ENCODE measurements at places on chromosomes 11 and 22.

GRCh38 chr11:133078012-133078411, 454.3 kb downstream of the OPCML start:
- no peak for DNase-seq

DNA sequence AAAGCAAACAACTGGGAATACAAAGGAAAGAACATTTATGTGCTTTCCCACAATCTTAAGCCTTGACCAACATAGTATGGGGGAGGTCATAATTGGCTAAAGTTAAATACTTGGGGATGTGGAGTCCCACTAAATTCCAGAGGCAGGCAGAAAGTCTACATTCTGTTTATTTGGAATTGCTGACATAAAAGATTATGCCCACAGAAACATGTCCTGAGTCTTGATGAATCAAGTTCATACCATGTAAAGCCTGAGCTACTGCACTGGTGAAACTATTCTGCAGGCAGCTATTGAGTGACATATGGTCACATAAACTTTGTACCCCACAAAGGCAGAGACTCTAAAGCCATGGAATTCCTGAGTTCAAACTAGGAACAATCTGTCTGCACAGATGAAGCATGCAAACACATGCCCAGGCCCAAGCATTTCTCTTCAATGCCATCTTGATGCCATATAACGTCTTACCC, 69.9 kb upstream of the CHRM4 start:
- DNase-seq, result no peak

GRCh38 chr22:32476281-32477195, 1.9 kb downstream of the FBXO7 start:
- no peak for DNase-seq

DNA sequence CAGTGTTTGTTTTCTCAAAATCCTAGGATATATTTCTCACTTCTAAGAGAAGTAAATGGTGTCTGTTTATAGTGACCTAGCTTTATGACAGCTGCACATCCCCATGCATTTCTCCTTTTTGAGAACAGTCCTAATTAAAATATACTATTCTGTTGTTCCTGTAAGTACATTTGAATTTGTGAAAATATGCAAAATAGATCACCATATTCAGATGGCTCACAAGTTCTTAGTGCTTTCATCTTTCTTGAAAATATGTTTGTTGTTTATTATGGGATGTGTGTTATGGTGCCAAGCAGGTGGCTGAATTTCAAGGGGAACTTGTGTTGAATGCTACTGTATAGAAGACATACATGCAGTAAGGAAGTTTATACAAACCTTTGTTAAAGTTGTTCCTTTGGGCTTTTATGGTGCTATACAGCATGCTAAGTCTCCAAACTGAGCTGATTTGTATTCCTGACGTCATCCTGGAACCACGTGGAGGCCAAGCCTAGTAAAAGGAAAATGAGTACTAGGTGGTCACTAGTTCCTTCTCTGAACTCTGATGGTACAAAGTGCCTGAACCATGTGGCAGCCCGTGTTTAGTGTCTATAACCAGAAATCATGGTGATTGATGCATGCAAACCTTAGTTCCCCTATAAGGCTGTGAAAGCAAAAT, 7.8 kb upstream of the VSTM5 start:
- no peak for DNase-seq

DNA sequence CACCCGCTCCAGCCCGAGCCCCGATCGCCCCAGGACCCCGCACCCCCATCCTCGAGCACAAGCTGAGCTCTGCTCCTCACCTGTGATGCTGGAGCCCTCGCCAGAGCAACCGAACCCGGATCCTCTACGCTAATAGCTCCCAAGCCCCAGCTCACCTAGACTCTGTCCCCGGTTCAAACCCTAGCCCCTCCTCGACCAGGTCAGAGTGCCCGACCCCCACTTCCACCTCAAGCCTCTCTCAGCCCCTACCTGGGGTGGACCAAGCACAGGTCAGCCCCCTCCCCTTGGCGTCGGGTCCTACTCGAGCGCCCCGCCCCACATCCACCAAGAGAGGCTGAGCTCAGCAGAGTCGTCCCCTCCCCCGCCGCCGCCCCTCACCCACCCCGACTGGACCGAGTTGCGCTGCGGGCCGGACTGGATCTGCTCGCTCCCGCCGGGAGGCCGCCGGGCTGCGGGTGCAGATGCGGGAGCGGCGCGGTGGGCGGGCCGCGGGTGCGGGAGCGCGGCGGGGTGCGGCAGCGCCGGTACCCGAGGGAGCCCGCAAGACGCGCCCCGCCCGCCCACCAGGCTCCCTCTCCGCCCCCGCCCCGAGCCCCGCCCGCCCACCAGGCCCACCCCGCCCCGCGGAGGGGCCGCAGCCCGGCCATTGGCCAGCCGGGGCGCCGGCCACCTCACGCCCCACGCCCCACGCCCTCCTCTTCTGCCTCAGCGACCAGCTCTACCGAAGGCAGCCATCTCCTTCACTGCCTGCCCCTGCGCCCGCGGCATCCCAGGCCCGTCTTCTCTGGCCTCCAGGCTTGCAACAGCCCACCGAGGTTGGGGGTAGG, 577 bp upstream of the DKK3 start:
- DNase-seq, result no peak

GRCh38 chr11:68322052-68322430, 9.7 kb downstream of the LRP5 start:
- no peak for DNase-seq

DNA sequence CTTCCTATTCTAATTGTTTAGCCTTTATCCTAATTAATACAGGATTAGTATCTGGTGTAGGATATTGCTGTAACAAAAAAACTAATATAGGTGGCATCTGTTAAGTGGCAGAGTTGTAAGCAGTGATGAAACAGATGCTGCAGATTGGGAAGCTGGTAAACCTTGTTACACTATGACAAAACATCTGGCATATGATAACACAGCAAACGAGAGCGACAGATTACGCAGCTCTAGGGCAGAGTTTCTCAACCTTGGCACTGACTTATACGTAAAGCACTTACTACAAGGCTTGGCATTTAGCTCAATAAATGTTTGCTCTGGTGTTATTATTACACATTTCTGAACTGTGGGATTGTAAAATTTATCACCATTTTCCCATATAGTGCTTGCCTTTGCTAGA, 137.0 kb downstream of the ATG16L2 start:
- DNase-seq, result no peak

- no peak for DNase-seq
These were observed 1.9 kb downstream of the TMEM45B start for GRCh38 chr11:129817534-129818051.

DNA sequence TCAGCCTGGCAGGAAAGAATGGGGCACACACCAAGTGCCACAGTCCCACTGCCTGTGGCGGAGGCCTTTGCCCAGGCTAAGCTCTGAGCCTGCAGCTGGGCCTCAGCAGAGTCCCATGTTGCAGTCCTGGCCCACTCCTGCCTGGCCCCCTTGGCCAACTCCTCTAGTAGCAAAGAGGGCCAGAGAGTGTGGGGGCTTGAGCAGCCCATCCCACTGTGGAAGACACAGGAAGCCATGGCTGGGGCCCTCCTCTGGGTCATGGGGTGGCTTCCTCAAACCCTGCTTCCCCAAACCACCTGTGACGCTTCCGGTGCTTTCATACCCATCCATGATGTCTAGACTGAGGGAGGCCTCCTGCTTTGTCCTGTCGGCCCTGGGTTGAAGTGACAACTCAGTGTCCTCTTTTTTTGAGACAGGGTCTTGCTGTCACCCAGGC, 5.8 kb downstream of the RPS19BP1 start:
- no peak for DNase-seq

DNA sequence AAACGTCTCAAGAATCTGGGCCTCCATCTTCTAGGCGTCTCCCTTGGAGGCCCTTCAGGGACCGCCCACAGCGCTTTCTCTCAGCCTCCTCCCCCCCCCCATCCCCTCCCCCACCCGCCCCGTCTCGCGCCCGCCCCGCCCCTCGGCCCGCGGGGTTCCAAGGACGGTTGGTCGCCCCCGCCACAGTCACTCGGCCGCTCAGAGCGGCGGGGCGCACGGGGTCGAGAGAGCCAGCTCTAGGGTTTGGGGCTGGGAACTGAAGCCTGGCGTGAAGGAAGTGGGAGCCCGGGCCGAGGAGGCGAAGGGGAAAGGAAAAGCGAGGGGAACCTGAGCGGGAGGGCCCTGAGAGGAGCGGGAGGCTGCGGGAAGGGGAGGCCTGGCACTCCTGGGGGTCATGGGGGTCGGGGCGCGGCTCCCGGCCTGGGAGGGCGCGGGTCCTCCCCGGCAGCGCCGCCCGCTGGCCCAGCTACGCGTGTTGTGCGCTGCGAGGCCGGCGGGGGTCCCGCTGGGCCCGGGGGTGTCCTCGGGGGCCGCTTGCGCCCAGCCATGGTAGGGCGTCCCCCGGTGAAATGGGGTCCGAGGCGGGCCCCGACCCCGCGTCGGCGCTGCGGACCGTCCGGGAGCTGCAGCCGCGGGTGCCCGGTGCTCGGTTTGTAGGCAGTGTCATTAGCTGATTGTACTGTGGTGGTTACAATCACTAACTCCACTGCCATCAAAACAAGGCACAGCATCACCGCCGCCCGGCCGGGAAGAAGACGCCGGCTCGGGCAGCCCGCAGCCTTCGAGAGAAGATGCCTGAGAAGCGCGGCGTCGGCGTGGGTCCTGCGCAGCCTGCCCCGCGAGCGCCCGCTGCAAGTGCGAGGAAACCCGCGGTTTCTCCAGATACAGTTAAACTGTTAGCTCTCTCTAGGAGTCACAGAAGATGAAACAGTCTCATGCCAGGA, at the start of gene BTG4:
BTG4 (minus strand) TSS at position 91 of the 944 bp plus-strand sequence. CDS start 13,610 bp downstream, outside the sequence.
- DNase-seq, result no peak

DNA sequence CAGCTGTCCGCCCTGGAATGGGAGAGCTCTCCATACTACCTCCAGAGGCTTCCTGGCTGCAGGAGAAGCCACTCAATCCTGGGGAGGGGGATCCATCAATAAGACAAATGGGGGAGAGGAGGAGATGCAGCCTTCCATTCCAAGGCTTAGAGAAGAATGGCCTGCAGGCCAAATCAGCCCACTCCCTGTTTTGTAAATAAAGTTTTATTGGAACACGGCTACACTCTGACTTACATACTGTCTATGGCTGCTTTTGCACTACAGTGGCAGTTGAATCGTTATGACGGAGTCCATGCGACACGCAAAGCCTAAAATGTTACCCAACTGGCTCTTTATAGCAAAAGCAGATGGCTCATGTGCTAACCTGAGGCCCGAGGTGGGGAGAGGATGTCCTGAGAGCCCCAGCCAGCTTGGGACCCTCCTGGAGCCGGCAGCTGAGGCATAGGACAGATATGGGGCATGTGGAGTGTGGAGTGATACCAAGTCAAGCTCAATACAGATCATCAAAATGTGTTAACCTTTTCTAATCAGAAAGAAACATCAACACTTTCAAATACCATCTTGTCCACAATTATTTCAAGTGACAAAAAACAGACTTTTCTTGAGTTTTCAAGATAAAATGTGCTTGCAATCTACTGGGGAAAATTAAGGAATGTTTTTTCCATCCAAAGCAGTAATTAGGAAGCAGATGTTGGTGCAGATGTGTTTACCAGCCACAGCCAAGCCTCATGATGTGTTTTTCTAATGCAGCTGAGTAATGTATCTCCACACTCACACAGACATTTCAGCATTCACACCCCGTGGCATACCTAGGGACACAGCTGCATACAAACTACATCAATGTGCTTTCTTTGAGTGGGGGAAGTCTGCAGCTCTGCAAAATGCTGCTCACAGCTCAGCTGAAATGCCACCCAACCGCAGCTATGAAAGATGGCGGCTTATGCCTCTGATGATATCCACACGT, 181.6 kb downstream of the SHANK2 start:
- DNase-seq, result no peak

DNA sequence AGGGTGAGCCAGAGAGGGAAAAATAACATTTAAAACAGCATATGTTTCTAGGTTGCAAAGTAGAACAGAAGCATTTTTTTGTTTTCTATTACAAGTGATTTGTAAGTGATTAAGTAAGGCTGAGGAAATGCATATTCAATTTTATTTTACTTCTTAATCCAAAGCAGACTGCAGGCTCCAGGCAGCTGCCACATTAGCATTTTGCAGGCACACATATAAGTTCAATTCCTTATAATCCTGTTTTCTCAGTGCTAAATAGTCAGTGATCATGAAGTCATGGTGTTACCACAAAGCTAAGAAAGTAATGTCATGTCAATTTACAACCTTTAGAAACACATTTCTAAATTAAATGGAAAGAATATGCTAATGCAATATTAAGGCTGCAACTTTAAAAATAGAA, 149.8 kb downstream of the CNTN5 start:
- no peak for DNase-seq
